D721Med (cell line): ENCODE measurements at places on chromosomes 11 and 22.
A peak's percentile ranks its signal among the peaks of the same experiment; 100 is the strongest.

DNA sequence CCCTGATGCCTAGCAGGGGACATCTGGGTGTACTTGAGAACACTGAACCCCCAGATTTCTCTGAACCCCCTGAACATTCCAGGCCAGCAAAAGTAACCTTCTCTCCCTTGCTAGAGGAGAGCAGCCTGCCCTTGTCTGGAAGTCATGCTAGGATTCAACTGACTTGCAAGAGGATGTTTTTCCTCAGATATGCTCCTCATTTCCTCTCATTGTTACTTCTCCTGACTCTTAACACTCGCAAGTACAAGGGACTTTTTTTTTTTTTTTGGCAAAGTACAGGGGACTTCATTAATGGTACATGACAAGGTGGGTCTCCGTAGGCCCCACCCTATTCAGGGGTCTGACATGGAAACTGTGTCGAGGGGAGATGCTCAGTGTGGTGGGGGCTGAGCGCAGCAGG lies 6.3 kb upstream of the MCHR1 start:
- DNase-seq = no peak

DNA sequence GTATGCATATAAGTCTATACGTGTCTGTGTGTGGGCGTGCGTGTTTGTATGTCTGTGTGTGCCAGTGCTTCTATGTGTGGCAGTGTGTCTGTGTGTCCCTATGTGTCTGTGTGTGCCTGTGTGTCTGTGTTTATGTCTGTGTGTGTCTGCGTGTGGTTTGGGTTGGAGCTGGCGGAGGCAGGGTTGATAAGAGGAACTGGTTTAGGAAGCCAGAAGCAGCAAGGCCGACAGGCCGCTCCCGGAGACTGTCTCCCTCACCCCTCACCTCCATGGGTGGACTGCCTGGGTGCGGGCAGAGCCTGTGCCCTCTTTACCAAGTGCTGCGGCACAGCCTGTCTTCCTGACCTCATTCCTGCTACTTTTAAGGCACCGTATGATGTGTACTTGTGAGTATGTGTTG lies 327.1 kb upstream of the B3GAT1 start:
- no peak for DNase-seq

DNA sequence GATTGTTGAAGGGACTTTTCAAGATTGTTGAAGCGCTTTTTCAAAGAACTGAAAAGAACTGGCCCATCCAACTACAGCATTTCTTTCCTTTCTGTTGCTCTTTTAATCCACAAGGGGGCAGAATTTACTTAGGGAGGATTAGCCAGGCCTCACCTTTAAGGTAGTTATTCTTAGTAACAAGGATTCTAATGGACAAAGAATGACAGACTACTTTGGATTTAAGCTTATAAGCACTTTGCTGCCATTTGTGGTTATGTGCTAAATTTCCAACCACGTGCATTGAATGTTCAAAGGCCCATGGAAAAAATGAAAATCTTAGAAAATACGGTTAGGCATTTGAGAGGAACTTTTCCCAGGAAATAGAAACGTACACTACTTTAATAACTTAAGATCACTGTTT lies 49.5 kb upstream of the HSPA8 start:
- DNase-seq = peak; percentile 42

DNA sequence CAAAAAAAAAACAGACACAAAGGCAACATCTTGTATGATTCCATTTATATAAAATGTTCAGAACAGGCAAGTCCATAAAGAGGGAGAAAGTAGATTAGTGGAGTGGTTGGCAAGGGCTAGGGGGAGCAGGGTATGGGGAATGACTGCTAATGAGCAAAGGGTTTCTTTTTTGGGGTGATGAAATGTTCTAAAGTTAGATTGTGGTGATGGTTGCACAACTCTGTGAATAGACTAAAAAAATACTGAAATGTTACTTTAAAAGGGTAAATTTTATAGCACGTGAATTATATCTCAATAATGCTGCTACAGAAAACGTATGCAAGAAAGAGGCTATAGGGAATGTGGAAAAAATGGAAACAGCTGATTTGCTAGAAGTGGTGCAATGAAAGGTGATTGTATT lies 155.1 kb downstream of the TENM4 start:
- no peak for DNase-seq

DNA sequence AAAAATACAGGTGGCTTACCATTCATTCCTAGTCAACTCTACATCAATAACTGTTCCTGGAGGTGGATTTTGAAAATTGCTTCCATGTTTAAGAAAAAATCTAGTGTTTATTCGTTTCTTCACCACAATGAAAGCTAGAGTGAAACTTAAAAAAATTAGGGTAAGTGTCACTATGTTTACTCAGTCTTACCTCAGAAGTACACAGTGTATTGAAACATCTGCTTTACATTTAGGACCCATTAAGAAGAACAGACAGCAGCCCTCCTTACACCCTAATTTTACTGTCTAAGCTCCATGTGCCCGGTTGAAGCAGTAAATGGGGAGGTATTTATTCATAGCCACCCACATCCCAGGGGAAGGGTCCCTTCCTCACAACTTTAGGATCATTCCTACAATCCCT lies 51.4 kb downstream of the PIWIL3 start:
- DNase-seq = no peak

GRCh38 chr11:3906166-3906565 lies 50.7 kb downstream of the STIM1 start:
- no peak for DNase-seq
